CD4-positive, alpha-beta T cell treated with Interleukin-12 subunit alpha and Interleukin-12 subunit beta, for 1 hour (primary cell): ENCODE measurements at places on chromosomes 1 and 21.

- DNase-seq, result no peak
Measured at GRCh38 chr21:34126691-34127090, 53.3 kb downstream of the MRPS6 start.

- DNase-seq, result peak; percentile 37
Measured at GRCh38 chr1:42784946-42785693, at the start of gene TMEM269. TSS of gene TMEM269 (plus strand) at chr1:42784991. CDS start at chr1:42789894, 4,903 bp downstream.

DNA sequence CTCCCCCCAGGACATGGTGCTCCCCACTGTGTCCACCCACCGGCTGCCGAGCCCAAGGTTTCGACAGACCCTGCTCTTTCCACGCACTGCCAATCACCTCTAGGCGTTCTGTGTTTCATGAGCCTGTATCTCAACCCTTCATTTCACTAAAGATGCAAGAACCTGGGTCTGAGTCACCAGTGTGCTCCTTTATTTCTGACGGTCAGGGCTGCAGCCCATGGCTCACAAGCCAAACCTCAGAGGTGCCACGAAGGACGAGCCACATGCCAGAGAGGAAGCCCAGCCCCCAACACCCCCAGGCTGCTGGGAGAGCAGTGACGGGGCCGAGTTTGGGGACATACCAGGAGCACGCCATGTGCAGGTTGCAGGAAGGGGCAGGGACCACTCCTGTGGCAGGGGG is 79.2 kb upstream of the ARHGEF16 start:
- DNase-seq, result no peak

- DNase-seq, result no peak
Measured at GRCh38 chr1:29709704-29710280, 473.5 kb downstream of the PTPRU start.

GRCh38 chr1:53255031-53255430 is 16.7 kb upstream of the MAGOH start:
- DNase-seq, result no peak

- no peak for DNase-seq
Measured at GRCh38 chr1:236507022-236507700, 16.6 kb upstream of the LGALS8 start.

GRCh38 chr1:48772211-48772610 is 4.5 kb downstream of the BEND5 start:
- no peak for DNase-seq

DNA sequence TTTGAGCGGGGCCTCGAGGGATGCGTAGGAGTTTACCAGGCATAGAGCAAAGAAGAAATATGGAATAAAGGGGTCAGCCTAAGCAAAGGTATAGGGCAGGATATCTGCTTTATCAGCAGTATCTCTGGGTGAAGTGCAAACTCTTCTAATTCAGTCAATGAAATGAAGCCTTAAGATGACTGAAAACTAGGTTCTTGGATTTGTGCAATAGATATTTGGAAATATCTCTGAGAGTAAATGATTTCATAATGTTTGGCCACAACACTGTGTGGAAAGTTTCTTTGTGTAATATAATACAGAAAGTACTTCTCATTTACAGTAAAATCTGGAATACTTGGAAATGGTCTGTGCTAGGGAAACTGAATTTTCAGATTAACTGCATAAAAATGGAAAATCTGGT is 26.1 kb downstream of the KCNJ15 start:
- no peak for DNase-seq

- DNase-seq, result no peak
Measured at GRCh38 chr1:100229681-100230443, 19.8 kb downstream of the DBT start.

DNA sequence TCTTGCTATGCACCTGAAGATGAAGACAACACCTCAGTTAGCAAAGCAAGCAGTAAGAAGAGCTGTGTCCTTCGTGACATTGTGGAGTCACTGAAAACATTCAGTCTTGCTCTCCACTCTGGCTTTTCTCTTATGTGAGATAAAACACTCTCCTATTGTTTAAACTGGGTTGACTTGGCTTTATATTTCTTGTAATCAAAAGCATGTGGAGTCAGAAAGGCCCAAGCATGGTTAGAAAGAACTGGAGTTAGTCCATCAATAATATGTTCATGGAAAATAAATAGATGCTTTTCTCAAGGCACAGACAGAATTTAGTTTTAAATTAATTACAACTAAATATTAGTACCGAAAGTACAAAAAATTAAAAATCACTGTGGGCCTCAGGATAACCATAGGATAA is 61.7 kb downstream of the UBE2U start:
- no peak for DNase-seq

DNA sequence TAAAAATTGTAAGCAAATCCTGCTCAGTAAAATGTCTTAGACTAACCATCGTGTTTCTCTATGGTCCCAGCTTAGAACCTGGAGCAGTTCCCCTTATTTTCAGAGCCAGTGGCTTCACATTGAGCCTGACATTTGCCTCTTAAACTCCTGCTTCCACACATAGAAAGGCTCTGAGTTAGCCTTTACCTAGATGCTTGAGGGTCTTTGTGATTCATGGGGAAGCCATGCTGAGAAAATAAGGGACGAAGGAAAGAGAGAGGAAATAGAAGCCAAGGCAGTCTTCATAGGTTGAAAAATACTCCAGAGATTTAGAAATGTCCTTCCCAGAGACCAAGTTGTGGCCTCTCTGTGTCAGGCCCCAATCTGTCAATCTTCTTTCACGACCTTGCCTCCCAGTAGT is 16.1 kb upstream of the RBBP5 start:
- DNase-seq, result no peak

- DNase-seq, result no peak
Measured at GRCh38 chr1:115229016-115229415, 109.0 kb downstream of the NGF start.

- no peak for DNase-seq
Measured at GRCh38 chr1:26799479-26800142, 11.9 kb downstream of the PIGV start.

- DNase-seq, result no peak
Measured at GRCh38 chr1:242454262-242455051, 70.0 kb downstream of the PLD5 start.

DNA sequence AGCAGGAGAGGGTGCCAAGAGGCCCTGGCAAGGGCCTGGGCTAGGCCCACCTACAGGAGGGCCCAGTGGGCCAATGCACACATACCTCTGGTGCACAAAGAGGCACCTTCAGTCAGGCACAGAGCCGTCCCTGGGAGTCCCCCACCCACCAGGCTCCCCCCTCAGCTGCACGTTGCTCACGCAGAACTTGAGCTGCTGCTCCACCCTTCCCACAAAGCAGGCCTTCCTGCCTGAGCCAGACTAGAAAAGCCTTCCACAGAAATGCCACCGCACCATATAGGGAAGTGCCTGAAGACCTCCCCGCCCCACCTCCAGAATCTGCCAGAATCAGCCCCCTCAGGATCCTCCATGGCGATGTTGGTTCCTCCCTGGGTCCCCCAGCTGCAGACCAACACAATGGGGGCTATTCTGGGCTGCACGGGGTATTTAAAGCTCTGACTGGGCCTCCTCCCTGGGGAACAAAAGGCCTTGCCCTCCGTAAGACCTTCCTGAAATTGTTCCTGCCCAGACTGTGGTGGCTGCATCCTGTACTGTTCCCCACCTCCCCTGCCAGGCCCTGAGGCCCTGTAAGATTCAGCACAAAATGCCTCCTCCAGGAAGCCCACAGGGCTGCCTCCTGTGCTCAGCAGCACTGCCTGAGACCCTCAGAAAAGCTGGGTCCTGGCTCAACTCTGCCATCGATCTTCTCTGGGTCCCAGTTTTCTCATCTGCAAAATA is 27.2 kb downstream of the HSPG2 start:
- no peak for DNase-seq

GRCh38 chr1:41618066-41618825 is 133.8 kb upstream of the EDN2 start:
- DNase-seq, result no peak

DNA sequence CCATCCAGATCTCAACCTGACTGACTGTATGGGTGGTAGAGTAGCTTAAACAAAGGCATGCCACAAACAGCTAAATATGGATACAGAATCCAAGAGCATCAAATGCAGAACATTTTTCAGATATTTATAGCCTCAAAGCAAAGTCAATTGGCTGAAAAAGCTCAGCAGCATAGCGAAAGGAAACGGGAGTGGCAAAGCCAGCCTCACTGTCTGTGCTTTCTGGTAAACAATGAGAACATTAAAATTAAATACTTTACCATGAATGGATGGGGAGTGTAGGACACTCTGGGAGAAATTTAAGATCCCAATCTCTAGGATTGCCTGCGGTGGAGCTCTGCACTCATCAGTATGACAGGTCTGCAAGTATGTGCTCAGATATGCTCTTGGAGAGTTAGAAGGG is 4.4 kb downstream of the RASAL2 start:
- no peak for DNase-seq

GRCh38 chr1:212699625-212700222 is at the start of gene BATF3:
TSS of gene BATF3 (minus strand) at chr1:212699840. CDS start at chr1:212699762, 78 bp downstream.
- DNase-seq, result peak; percentile 52

GRCh38 chr1:110283677-110284076 is 55.5 kb upstream of the RBM15 start:
- no peak for DNase-seq

DNA sequence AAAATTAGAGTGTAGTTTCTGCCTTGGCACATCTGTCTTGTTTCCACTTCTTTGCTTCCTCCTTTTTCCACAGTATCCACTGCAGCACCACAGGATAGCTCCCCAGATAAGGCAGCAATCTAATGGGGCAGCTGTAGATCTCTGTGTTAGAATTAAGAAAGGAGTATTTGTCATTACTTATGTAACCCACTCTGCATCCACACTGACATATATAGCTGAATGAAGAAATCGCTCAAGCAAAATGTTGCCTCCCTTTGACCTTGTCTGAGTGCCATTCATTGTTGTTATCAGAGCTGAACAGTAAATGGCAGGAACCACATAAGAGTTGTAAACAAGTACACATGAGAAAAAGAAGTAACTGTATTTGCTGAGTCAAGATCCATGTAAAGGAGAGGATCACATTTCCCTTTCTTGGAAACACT is 45.9 kb upstream of the DPH5 start:
- DNase-seq, result no peak

DNA sequence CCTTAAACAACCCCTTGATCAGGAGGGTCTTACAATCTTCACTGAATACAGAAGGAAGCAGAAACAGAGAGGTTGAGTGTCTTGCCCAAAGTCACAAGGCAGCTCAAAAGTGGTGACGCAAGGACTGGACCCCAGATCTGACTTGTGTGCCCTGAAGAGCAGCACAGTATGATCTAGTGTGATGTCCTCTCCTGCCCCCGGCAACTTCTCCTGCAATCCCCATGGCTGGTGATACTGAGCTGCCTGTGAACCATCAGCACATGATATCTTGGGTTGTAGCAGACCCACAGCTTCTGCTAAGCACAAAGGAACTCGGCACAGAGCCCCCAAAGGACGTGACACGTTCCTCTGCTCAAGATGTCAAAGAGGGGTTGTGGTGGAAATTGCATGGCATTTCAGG is 51.2 kb upstream of the EDN2 start:
- no peak for DNase-seq

DNA sequence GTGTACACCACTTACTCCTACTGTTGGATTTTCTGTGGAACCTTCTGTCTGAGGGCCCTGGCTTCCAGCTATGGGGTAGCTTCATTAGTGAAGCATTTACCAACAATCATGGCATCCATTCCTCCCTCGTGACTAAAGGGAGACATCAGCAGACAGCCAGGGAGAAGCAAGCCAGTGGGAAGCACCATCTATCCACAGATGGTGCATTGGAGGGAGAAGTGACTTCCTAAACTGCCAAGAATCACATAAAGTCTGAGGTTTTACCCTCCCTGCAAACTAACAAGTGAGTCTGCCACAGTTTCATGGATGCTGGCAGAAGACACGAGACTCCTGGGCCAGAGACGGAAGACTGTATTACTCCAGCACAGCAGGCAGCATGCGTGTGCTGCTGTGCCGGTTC is 31.4 kb downstream of the UMODL1 start:
- DNase-seq, result no peak

GRCh38 chr1:48807554-48808260 is 31.0 kb upstream of the BEND5 start:
- DNase-seq, result no peak

- DNase-seq, result no peak
Measured at GRCh38 chr1:69263921-69264391, 303.8 kb upstream of the LRRC7 start.

GRCh38 chr21:40964691-40965090 is 117.7 kb upstream of the DSCAM start:
- DNase-seq, result no peak

DNA sequence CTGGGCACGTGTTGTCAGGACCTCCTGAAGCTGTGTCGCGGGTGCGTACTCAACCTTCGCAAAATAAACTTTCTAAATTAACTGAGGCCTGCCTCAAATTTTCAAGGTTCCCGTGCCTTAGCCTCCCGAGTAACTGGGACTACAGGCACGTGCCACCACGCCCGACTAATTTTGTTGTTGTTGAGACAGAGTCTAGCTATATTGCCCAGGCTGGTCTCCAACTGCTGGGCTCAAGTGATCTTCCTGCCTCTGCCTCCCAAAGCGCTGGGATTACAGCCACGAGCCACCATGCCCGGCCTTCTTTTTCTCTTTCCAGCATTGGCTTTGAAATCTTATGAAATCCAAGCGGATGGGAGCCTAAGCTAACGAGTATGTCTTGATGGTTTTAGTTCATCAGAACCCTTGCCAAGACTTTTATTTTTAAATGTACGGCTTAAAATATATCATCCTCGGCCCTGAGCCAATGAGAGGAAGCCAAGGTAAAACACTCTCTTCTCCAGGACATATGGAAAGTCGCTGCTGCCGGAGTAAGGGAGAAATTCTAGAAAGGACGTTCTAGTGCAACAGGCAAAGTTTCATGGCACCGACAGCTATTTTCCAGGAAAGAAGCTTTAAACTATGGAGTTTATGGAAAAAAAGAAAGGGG is 12.7 kb upstream of the ERVH48-1 start:
- no peak for DNase-seq

DNA sequence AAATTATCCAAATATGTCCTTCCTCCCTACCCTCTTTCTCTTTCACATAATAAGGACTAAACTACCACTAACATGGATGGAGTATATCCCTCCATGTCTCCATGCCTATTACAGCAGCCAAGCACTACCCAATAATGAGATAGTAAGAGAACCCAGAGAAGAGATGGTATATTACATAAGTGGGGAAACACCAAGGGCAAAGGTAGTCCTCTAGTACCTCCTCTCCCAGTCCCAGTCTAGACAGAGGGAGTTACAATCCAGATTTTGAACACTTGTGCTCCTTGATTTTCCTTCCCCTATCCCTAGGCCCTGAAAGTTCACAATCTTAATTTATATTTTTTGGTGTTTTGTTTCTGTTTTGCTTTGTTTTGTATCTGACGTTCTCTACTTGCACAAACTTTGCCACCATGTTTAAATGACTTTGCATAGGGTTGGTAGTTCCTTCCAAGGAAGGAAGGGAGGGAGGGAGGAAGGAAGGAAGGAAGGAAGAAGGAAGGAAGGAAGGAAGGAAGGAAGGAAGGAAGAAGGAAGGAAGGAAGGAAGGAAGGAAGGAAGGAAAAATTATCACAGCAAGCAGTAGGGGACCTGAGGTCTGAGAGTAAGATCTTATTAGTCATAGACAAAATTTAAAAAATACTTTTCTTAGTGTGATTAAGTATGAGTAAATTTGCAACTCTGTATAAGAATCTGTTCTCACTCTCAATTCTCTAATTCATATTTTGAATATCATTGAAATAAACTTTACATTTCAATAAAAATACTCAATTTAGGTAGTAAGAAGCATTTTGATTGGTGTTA is 521.9 kb downstream of the PTPRC start:
- no peak for DNase-seq
